ENCODE measurements at places on chromosomes 12 and 14.

- DNase-seq, result no peak
Observed at GRCh38 chr14:23694949-23695663, 58.9 kb downstream of the DHRS2 start.

GRCh38 chr14:32727832-32728231 lies 210.8 kb upstream of the NPAS3 start:
- DNase-seq, result no peak

GRCh38 chr14:96922986-96923385 lies 125.8 kb downstream of the VRK1 start:
- DNase-seq, result no peak

- no peak for DNase-seq
Observed at GRCh38 chr12:87439990-87440827, 589.0 kb downstream of the C12orf50 start.

- DNase-seq, result no peak
Observed at GRCh38 chr14:54335569-54336155, 61.1 kb upstream of the CDKN3 start.

GRCh38 chr14:98573082-98573481 lies 698.9 kb downstream of the BCL11B start:
- DNase-seq, result no peak

GRCh38 chr12:121827351-121828099 lies 23.7 kb downstream of the SETD1B start:
- no peak for DNase-seq

DNA sequence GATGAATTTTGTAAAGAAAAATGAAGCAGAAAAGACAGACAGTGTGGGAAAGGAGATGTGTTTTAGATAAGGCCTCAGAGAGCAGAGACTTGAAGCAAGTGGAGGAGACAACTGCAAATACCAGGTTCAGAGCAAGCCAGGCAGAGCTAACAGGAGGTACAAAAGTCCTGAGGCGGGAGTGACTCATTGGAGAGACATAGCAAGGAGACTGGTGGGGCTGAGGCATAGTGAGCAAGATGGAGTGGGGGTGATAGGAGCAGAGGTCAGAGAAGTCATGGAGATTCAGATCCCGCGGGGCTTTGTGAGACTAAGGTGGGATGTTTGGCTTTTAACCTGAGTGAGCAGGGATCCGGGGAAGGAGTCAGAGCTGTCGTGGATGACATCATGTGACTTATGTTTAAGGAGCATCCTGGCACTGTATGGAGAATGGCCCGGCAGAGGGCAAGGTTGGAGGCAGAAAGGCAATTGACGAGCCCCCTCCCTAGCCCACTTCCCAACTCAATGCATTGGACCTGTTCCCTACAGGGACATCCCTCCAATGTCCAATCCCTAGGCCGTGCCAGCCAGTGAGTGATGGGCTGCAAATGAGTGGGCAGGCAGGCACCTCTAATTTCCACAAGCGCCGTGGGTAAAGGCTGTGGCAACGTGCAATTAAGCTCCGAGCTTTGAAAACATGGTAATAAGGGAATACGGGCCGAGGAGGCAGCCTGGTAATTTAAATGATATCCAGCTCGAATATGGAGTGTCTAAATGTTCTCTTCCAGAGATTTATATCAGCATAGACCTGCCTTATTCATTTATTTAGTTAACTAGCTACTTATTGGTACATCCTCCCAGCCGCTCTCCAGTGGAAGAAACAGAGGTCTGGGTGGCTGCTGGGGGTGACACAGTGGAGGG lies 206.8 kb upstream of the LHX5 start:
- no peak for DNase-seq

GRCh38 chr14:61954306-61954705 lies 192.1 kb downstream of the SNAPC1 start:
- DNase-seq, result no peak

- DNase-seq, result no peak
Observed at GRCh38 chr14:37566811-37567371, 28.2 kb downstream of the FOXA1 start.

GRCh38 chr14:38255673-38256532 lies at the start of gene CLEC14A:
Gene CLEC14A, minus strand, starts transcription at chr14:38256093. Its CDS starts 71 bp downstream, at chr14:38256022.
- no peak for DNase-seq

- no peak for DNase-seq
Observed at GRCh38 chr12:62977418-62977817, 42.5 kb upstream of the PPM1H start.

DNA sequence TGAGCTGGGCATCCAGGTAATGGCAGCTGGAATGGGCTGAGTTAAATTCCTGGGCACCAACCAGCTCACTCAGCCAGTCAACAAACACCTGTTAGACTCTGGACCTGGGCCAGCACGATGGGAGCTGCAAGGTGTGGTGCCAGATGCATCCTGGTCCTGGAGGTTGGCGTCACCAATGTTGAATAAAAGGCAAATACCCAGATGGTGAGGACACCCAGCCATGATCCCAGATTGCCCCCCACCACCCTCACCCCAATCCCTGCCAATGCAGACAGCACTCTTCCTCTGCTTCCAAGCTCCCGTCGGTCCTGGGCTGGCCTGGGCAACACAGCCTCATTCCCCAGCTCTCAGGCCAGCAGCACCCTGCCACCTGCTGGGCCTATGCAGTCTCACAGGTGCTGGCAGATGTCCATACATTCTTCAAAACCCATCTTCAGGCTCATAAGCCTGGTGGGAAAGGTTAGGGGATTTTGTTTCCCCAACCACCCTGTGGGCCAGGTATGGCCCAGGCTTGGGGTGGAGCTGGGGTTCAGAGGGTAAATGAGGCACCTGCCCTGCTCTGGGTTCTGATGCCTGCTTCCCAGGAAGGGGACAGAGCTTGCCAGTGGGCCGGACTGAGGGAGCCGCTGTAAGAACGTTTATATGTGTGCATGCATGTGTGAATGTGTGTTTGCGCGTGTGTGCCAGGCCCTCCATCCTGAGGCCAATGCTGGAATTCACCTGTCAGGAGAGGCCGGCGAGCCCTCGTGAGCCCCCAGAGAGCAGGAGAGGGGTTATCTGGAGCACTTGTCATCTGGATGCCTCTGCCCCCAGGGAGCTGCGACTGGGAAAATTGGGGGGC lies 58.0 kb downstream of the LGMN start:
- DNase-seq, result no peak

GRCh38 chr12:103244596-103244995 lies 251.2 kb downstream of the C12orf42 start:
- DNase-seq, result no peak

- DNase-seq, result no peak
Observed at GRCh38 chr12:129459886-129460285, 443.9 kb downstream of the TMEM132D start.

DNA sequence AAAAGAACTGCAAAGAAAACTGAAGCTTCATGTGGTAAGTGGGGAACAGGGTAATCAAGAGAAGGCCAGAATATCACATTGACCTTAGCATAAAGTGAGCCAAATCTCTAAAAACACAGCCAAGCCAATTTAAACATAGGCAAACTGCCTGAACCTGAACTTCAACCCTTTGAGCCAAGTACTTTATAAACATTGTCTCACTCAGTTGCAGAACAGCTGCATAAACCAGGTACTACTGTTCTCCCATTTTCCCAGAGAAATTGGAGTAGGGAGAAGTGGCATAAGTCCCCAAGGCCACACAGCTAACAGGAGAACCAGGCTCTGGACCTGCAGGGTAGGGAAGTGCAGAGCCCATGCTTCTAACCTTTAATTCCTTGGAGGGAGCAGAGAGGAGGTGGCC lies 30.4 kb upstream of the FKBP4 start:
- DNase-seq, result no peak

GRCh38 chr14:69719501-69719951 lies 47.4 kb upstream of the SRSF5 start:
- no peak for DNase-seq

- DNase-seq, result no peak
Observed at GRCh38 chr14:54643696-54644176, 76.8 kb downstream of the SAMD4A start.

DNA sequence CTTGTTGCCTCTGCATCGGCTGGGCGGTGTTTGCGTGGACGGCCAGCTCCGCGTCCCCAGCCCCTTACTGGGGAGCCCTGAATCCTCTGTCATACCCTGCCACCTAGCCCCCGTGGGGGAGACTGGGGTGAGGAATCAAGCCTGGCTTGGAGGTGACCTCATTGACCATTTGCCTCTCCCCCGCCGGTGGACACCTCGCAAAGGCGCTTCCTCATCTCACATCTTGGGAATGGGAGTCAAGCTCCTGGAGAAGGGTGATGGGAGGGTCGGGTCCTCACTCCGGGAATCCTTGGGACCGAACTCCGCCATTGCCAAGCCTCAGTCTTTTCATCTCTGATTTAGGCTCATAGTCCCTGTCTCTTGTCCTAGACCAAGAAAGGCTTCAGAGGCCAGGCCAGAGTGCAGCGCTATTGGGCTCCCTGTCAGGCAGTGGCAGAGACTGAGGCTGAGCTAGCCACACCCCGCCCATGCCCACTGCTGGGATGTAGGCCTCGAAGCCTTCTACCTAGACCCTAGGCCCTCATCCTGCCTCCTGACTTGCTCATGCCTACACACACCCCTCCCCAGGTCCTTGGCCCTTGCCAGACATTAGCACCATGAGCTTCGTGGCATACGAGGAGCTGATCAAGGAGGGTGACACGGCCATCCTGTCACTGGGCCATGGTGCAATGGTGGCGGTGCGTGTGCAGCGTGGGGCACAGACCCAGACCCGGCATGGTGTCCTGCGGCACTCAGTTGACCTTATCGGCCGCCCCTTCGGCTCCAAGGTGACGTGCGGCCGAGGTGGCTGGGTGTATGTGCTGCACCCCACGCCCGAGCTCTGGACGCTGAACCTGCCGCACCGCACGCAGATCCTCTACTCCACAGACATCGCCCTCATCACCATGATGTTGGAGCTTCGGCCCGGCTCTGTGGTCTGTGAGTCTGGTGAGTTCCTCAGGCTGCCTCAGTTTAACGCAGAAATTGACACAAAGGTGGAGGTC lies 678 bp downstream of the TRMT61A start:
- DNase-seq, result no peak

- DNase-seq, result no peak
Observed at GRCh38 chr14:65604936-65605335, 192.4 kb downstream of the FUT8 start.

DNA sequence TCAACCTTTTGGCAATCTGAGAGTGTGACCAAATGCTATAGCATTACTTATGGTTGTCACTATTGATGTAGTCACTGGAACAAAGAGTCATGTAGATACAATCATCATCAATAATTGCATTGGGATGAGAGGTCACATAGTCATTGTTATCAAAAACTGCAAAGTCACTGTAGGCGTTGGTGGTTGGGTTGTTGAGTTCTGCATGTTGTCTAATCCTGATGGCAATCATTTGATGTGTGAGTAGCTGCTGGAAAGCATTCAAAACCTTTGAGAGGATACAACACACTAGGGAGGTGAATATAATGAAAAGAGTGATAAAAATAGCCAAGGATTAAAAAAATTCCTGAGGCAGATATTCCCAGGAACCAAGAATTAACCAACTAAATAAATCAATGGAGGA lies 214.7 kb upstream of the SYT10 start:
- DNase-seq, result no peak

DNA sequence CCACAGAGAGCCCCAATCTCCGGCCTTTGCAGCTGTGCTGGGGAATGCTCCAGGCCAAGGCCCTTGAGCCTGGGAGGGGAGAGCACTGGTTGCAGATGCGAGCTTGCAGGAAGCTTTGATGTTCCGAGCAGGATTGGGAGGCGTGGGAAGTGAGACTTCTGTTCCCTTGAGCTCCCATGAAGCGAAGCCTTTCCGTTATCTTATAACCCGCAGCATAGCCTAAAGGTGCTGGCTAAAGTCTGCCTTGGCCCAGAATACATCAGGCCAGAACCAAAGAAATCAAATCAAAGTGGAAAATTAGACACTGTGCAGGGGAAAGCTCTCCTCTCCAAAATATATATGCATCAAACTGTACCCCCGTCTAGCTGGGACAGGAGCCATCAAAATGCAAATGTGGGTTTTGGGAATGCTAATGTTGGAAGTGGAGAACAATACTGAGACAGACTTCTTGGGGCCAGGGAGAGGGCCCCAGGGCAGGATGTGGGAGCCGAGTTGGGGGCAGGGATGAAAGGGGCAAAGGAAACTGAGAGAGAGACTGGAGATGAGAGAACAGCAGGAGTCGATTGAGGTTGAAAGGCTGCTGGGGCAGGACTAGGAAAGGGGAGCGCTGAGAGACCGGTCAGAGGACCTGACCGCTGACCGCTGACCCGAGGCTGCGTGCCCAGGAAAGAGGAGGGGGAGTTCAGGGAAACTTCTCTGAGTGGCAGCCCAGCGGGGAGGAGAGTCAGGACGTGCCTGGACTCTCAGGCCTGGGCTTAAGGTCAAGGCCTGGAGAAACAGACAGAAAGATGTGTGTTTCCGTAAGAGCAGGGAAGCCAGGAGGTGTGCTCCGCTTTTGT lies 152.2 kb upstream of the PARP11 start:
- no peak for DNase-seq

- DNase-seq, result no peak
Observed at GRCh38 chr14:102424923-102425322, 62.2 kb downstream of the TECPR2 start.

DNA sequence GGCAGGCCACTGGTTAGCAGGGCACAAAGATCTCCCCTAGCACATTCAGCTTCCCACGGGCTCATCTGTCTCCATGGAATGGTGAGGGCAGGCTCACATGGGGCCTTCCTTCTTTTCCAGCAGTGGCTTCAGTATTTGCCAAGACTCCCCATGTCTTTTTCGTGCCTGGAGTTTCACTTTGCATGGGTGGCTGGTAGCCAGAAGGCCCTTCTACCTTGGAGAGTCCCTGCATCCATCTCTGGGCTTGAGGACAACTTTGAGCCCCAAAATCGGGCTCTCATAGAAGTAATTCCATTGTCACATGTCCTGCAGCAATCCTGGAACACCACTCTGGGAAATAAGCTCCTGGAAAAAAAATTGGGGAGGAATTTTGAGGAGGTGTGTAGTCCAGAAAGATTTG lies 42.1 kb downstream of the NFKBIA start:
- DNase-seq, result no peak

GRCh38 chr12:27164330-27165040 lies 79.6 kb upstream of the STK38L start:
- no peak for DNase-seq

DNA sequence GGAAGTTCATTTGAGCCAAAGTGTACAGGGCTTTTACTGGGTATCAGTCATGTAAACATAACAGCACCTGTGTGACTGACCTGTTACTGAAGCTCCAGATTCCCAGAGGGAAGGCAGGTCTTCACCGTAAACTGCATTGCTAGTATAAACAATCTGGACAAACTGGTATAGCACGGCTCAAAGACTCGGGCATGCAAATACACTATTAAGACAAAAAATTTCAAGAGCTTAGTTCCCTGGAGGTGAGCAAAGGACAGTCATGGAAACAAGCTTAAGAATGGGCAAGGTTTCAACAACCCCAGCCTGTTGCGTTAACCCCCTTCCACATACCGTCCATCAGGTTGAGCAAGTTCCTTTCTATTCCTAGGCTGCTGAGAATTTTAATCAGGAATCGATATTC lies 9.4 kb downstream of the PARP11 start:
- no peak for DNase-seq

DNA sequence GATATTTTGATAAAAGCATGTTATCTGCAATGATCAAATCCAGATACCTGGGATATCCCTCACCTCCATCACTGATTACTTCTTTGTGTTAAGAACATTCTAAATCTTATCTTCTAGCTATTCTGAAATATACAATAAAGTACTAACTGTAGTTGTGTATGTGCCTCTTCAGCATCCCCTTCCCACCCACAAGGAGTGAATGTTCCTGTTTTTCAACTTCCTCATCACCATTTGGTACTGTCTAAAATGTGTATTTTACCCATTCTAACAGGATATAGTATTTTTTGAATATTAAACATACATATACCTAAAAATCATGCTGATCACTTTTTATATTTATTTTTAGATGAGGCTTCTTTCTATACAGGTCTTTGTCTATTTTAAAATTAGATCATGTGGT lies 1252.6 kb downstream of the TMEM121 start:
- no peak for DNase-seq

Data from stimulated activated CD8-positive, alpha-beta memory T cell treated with anti-CD3 and anti-CD28 coated beads, Interleukin-7, amount 100 ng/mL, for 1 hour (primary cell).